Activated CD8-positive, alpha-beta memory T cell treated with anti-CD3 and anti-CD28 coated beads, Interleukin-2, amount 50 U/mL, for 48 hours (primary cell): ENCODE measurements at places on chromosomes 2 and 18.

- DNase-seq = no peak
Observed at GRCh38 chr2:76044701-76045100, 334.0 kb upstream of the GCFC2 start.

DNA sequence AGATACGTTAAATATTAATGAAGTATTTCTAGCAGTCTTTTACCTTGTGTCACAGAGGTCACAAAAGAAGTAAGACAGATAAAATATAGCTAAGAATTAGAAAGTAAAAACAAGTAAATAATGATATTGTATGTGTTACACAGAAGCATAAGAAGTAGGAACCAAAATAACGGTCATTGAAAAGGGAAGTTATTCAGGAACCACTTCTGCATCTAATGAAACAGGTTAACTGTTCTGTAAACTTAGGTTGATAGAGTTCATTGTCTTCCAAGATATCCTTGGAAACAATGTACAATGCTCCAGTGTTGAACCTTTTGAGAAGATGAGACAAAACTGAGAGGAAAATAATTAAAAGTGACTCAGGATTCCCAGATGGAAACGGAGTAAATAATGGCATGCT lies 57.1 kb upstream of the CD302 start:
- no peak for DNase-seq

DNA sequence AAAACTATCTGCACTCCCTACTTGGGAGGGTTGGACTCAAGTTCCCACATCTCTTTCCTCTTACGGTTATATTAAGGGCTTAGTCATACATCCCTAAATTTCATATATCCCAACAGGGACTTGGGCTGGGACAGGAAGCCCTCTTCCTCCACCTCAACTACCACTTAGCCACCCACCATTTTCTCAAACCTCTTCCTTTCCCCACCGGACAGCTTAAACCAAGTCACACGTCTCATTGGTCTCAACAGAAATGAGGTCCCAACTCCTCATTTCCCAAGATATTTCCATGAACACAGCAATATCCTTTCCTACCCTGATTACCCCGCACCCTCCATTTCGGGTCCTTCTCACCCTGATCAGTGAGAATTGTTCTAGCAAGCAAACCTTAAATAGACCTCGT lies 736 bp downstream of the ZSCAN30 start:
- DNase-seq = no peak

- no peak for DNase-seq
Observed at GRCh38 chr2:184769023-184769422, 170.7 kb downstream of the ZNF804A start.

GRCh38 chr18:59454909-59455727 lies 96.1 kb upstream of the LMAN1 start:
- DNase-seq = no peak

DNA sequence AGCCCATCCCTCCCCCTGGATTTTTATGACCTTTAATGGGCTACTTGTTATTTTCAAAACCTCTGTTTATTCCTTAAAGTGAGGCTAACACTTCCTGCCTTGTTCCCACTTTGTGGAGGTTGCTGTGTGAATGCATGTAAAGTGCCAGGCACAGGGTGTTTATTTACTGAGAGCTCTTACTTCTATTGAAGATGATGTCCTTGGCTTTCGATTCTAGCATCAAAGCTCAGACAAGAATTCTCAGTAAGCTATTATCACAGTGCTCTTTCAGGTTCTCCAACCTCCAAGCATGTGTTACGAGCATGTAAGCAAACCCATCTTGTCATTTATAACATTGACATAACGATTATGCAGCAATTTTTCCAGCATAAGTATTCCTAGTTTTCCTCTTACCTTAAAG lies 44.2 kb downstream of the DPYSL5 start:
- no peak for DNase-seq

DNA sequence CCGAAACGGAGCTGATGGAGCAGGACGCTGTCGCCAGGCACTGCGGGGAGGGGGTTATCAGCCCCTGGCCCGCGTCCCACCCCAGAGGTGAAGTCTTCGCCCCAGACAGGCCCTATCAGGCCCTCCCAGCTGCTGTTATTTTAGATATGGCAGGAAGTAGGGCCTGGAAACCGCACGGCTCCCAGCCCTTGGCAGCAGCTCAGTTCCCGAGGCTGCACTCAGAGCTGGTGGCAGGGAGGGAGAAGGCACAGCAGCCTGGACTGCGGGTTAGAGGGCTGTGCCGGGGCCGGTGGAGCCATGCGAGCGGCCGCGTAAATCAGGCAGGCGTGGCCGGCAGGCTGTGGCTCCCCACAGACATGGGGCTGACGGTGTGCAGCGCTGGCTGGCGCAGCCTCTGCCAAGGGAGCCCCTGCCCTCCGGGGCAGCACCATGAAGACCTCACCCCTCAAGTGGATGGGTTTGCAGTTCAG lies 111.4 kb downstream of the NFATC1 start:
- peak; percentile 69 for DNase-seq

DNA sequence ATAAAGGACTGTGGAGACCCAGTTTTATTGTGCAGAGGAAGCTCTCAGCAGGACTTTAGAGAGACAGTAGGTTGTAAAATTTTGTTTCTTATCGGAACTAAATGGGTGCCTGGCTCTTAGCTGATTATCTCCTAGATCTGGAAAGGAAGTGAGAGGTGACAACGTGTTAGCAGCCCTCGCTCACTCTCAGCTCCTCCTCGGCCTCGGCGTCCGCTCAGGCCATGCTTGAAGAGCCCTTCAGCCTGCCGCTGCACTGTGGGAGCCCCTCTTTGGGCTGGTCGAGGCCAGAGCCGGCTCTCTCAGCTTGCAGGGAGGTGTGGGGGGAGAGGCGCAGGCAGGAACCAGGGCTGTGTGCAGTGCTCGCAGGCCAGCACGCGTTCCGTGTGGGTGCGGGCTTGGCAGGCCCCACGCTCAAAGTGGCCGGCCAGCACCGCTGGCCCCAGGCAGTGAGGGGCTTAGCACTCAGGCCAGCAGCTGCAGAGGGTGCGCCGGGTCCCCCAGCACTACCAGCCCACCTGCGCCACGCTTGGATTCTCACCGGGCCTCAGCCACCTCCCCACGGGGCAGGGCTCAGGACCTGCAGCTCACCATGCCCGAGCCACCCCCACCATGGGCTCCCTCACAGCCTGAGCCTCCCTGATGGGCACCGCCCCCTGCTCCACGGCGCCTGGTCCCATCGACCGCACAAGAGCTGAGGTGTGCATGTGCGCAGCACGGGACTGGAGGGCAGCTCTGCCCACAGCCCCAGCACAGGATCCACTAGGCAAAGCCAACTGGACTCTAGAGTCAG lies 4.6 kb upstream of the MFF start:
- no peak for DNase-seq

- DNase-seq = no peak
Observed at GRCh38 chr2:28322981-28323396, 69.7 kb upstream of the FOSL2 start.

DNA sequence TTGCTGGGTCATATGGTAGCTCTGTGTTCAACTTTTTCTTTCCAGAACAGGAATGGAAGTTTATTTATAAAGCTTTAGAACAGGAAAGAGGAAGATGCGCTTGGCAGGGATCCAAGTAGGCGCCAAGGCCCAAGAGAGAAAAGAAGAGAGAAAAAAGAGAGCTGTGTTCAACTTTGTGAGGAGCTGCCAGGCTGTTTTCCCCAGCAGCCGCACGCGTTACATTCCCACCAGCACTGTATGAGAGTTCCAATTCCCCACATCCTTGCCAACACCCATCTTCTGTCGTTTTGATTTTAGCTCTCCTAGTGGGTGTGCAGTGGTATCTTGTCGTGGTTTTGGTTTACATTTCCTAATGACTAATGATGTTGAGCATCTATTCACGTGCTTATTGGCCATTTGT lies 51.4 kb downstream of the KCNF1 start:
- DNase-seq = no peak

DNA sequence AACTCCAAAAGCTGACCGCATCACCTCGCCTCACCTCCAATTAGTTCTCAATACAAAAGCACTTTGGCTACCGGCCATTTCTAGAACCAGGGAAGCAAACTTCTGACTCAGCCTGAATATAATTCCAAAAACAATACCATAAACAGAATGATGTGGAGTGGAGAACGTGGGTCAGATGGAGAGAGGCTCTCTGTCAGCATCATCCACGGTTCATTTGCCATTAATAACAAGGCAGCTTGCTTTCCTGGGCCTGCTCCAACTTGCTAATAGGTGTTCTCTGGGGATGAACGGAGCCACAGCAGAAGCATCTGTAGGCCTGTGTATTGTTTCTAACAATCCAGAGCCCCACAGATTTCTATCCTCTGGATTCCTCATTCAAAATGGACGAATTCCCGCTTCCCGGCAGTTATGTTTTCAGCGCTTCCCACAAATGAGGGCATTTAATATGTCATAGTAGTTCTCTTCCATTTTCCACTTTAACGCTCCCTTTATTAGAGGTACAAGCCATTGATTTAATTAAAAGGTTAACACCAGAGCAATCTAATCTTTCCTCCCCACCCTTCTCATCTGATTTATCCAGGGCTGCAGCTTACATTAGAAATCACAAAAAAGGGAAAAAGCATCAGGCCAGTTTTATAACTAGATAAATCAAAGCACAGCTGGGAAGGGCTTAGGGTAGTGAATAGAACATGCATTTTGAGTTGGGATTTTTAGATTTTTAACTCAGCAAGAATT lies 23.2 kb upstream of the CNTNAP5 start:
- no peak for DNase-seq

DNA sequence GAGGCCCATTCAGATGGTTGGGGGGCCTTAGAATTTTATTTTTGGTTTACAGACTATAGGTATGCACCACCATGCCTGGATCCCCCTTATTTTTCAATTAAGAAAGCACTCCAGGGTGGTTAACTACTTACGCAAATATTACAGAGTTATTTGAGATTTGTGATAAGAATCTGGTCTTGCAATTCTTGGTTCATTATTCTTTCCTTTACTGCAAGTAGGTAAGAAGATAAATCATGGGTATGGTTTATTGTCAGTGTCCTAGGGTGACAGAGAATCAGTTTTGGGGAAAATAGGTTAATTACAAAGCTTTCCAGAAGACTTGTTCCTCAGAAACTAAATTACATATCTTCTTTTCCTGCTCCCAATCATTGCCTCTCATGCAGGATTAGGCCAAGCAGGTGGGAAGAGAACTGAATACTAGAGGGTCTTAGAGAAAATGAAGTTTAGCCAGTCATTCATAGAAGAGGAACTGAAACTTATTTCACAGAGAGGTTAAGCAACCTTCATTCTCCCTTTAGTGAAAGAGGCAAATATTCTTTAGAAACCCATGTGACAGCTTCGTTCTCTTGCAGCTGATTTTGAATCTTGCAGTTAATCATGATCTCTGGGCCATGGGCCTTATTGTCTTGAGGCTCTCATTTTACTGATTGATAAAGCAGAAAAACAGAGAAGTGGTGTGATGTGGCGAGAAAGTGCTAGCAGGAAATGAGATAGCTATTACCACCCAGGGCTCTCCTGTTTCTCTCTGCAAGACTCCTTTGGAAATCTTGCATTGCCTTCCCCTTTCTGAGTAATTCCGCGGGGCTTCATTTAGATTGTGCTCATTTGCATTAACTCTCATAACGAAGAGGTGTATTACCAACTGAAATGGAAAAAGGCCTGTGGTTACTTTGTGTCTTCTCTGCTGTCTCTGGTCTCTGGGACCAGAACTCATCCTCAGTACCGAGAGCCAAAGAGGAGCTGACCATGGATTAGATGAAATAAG lies 44.8 kb upstream of the ARHGAP25 start:
- DNase-seq = no peak

DNA sequence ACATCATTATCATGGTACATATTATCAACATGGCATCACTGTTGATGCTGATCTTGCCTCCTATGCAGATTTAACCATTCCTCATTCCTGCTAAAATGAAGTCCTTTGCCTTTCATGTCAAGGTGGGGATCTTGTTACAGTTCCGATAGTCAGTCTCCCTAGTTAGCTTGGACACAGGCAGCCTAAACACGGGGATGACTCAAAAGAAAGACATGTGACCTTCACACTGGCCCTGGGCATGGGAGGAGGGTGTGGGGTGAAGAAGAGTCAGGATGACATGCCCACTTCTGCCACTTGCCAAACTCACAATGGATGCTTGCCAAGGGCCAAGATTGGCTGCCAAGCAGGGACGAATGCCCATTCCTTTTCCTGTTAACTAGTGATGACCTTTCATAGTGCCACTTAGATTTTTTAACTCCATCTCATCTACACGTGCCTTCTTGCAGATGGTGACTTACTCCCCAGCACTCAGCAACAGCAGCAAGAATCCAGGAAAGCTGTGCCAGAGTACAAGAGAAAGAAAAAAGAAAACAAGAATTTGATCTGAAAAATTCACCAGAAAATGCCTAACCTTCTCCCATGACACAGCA lies 13.9 kb upstream of the SLC1A4 start:
- no peak for DNase-seq

GRCh38 chr18:13137670-13138419 lies 80.7 kb upstream of the LDLRAD4 start:
- peak; percentile 66 for DNase-seq

- DNase-seq = no peak
Observed at GRCh38 chr18:5297597-5297996, 2.1 kb upstream of the ZBTB14 start.
